ENCODE measurements at places on chromosomes 7 and 10.

DNA sequence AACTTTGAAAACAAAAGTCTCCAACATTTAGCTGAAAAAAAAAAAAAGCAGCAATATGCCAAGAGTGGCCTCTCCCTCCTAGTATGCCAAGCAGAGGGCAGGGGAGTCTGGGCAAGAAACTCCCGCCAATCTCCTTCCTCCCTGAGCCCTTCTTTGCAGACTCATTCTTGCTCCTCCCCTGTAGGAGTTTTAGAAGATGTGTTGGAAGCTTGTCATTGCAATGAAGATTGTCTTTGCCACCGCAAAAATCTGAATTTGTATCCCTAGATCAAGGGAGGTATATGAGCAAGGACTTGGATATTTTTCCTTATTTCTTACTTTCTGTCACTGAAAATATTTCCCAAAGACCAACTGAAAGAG lies 2.6 kb upstream of the TNS3 start:
- no peak for DNase-seq

DNA sequence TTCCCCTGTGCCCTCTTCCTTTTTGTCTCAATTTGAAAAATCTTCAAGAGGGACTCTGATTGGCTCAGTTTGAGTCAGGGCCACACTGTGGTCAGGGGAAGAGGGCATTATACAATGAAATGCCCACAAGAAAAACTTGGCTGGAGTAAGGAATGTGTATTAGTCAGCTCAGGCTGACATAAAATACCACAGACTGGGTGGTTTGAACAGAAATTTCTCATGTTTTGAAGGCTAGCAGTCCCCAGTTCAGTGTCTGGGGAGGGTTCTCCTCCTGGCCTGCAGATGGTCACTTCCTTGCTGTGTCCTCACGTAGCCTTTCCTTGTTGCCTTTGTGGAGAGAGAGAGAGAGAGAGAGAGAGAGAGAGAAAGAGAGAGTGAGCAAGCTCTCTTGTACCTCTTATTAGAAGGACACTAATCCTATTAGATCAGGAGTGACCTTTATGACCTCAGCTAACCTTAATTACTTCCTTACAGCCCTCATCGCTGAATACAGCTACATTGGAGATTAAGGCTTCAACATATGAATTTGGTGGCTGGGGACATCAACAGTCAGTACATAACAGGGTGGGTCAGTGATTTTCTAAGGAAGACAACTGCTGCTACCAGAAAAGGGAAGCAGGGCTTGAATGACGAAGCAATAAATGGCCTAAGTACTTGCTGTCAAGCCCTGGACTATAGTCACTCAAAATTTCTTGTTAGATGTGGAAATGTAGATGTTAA lies 25.8 kb upstream of the FAM13C start:
- DNase-seq: no peak

DNA sequence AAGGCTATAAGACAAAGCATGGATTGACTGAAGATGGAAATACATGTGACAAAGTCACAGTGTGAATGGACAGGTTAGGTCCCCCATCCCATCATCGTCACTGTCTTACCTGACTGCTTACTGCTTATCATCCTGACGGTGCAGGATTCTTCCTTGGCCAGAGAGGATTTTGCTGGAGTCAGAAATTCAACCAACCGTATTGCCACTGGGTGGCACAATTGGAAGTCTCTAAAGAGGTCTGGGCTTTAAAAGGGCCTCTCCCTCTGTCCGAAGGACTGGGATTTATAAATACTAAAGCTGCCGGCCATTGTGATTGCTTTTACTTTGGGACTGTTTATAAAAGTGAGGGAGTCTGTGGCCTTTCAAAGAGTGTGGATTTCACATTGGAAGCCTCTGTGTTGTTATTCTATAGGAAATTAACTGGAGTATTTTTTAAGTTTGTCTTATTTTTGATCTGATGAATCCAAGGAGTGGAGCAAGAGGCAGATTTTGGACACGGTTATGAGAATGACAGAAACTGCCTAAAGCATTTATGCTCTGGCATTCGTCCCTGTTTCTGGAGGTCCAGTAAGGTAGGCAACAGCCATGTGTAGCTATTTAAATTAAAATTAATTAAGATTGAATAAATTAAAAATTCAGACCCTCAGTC lies 113.3 kb upstream of the CREB5 start:
- peak; percentile 24 for DNase-seq

DNA sequence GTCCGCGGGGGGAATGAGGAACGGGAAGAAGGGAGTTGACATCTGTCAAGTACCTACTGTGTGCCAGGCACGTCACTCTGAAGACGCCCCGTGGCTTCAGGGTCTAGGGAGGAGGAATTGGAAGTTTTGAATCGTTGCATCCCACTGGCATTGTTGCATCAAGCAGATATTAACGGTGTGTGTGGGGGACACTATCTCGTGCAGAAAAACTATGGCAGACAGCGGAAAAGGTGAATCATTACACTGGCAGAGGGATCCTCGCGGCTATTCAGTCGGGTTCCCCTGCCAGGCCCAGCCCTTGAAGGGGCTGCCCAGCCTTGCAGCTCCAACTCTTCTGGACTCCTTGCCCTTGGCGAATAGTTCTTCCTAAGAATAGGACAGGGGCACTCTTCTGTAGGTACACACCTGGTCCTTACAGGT lies 1.0 kb upstream of the KIAA1549 start:
- DNase-seq: no peak

GRCh38 chr7:92608380-92609322 lies 18.5 kb upstream of the FAM133B start:
- no peak for DNase-seq

GRCh38 chr10:80506189-80506575 lies 31.5 kb upstream of the SH2D4B start:
- no peak for DNase-seq

DNA sequence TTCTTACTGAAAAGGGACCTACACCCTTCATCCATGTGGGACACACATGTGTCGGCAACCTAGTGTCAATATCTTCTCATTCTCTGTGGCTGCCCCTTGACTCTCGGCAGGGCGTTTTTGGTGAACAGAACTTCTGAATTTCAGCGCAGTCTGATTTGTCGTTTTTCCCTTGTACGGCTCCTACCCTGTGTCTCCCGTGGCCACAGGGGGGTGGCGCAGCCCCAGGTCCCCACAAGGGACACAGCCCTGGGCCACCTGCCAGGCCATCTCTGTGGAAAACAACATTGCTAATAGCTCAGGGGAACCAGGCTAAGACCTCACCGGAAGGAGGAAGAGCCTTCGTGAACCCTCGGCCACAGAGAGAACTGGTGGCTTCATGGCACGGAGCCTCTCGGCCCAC lies 53.1 kb upstream of the NKX6-2 start:
- no peak for DNase-seq

GRCh38 chr7:100890653-100891567 lies 1.4 kb upstream of the UFSP1 start:
- DNase-seq: no peak

DNA sequence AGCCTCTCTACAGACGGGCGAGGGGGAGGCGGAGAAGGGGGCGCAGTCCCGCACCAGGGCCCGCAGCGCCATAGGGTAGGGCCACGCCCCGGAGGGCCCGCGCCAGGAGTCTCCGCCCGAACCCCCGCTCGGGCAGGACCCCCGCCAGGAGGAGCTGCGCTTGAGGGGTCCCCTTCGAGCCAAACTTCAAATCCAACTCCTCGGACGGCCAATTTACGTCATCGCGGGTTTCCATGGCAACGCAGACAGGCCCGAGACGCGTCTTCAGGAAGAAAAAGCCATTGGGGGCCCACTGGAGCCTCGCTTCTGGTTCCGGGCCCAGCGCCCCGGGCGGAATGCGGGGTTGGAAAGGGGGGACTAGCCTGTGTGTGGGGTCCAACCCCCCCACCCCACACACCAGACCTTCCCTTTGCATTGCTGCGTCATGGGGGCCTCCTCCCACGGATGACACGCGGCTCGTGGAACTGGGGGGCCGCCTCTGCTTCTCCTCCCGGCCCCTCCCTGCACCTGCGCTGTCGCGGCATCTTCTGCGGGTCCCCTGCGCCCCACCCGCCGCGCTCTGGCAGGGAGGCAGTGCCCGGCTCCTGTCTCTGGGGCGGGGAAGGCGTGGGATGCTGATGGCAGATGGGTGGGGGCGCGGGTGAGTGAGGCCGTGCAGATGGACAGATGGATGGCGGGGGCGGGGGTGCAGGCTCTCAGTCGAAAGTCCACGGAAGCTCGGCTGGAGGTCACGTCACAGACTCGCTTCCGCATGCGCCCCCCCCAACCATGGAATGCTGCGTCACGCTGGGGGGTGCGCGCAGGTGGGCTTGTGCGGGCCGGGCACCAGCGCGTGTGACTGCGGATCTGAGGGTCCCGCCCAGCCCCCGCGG lies 1.2 kb downstream of the CALY start:
- no peak for DNase-seq

DNA sequence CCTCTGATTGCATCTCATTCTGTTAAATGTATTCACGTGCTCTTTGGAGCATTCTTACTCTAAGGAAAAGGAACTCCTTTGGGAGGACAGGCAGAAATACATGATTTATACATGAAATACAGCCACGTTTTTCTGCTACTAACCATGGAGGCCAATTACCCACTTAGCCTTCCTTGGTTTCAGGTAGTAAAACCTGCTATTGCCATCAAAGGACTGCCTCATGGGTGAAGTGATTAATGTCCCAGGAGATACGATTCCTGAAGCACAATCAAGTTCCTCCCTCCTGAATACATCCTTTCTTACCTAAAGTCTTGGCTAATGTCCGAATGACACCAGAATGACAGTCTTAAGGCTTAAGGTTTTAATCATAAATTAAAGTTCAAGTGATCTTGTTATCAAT lies 58.5 kb upstream of the PIK3CG start:
- no peak for DNase-seq

GRCh38 chr10:130062976-130063375 lies 47.7 kb downstream of the C10orf143 start:
- no peak for DNase-seq

DNA sequence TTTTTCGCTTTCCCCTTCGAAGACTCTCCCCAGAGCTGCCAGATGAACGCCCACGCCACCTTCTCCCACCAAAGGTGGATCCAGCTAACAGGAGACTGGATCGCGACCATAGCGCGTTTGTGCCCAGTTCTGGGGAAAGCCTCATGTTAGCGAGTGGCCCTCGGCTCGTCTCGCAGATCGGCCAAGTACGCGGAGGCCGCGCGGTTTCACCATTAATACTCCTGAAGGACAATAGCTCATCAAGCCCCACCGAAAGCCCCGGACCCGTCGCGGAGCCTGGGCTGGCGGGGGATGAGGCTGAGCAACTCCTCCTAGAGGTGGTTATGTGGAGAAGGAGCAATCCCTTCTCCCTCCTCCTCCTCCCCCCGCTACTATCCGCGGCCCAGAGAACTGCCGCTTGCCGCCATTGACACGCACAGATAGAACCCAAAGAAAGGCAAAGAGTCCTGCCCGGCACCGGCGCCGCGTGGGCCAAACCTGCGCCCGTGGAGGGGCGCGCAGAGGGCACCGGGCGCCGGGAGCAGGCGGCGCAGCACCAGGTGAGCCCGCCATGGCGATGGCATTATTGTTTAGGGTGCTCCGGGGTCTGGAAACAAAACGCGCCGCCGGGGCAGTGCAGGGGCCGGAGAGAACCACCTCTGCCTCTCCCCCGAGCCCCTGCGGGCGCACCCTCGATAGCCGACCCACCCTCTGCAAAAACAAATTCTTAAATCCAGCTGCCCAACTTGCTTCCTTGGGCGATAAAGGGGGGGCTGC lies at the start of gene MACROH2A2:
Gene MACROH2A2 (plus strand): TSS at position 385 of the 756 bp plus-strand sequence. CDS start 22,813 bp downstream, outside the sequence.
- no peak for DNase-seq

GRCh38 chr10:95655571-95656290 lies 780 bp downstream of the ALDH18A1 start:
- DNase-seq: peak; percentile 52

- no peak for DNase-seq
Observed at GRCh38 chr7:108375668-108376067, 80.6 kb downstream of the NRCAM start.

DNA sequence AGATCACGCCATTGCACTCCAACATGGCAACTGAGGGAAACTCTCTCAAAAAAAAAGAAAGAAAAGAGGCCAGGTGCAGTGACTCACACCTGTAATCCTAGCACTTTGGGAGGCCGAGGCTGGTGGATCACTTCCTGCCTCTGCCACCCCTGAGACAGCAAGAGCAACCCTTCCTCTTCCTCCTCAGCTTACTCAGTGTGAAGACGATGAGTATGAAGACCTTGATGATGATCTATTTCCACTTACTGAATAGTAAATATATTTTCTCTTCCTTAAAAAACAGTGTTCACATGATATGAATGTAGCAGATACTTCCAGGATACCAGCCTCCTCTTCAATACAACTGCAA lies 2.1 kb upstream of the ZKSCAN1 start:
- DNase-seq: no peak

GRCh38 chr10:4024027-4024426 lies 239.0 kb upstream of the KLF6 start:
- no peak for DNase-seq

GRCh38 chr7:117619681-117620080 lies 139.9 kb downstream of the CFTR start:
- DNase-seq: no peak

DNA sequence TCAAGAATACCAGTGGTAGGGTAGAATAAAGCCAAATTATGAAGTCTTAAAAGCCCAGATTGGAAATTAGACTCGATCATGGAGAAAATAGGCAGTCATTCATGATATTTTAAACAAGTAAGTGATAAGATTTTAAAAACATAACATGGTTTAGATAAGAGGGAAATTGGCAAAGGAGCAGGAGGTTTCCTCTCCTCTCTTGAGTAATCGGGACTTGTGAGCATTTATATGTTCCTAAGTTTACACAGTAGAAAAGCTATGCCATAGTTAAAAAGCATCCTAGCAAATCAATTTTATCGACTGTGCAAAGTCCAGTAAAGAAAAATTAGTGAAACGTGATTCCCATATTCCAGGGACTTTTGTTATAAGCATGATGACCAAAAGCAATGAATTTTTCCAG lies 313.2 kb downstream of the AHR start:
- no peak for DNase-seq

DNA sequence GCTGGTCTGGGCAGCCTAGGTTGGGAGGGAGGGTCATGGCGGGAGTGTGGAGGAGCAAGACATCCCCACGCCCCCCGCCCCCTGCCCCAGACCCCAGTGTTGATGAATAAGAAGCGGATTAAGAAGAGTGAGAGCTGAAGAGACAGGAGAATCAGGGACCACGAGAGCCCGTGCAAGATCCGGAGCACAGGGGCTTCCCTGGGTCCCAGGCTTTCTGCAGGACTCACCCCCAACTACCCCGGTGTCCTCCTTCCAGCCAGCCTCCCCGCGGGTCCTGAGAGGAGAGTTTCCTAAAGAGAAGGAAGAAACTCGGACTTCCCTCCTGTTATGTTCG lies 20.1 kb downstream of the GHRHR start:
- DNase-seq: no peak

GRCh38 chr10:3399756-3400155 lies 227.2 kb upstream of the PITRM1 start:
- DNase-seq: no peak

- DNase-seq: no peak
Observed at GRCh38 chr7:156777364-156778069, 115.5 kb downstream of the LMBR1 start.

- DNase-seq: no peak
Observed at GRCh38 chr7:27871866-27872265, 131.9 kb downstream of the TAX1BP1 start.

All from NAMALWA (cell line).